NCI-H1436 treated with DMSO at 0.1 percent for 48 hours (cell line): ENCODE measurements at places on chromosomes 2 and 18.

DNA sequence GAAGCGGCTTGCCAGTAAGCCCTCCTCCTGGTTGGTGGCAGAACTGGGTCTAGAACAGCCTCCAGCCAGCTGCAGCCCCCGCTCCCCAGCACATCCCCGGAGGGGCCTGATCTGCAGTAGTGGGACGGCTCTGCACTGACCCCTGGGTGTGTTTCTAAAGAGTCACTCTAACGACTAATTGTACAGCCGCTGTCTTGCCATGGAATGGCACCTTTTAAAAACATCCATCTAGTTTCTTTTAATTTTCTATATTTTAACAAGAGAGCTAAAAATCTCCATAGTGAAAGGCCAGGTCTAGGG, 82.0 kb downstream of the MTCL1 start:
- no peak for DNase-seq

DNA sequence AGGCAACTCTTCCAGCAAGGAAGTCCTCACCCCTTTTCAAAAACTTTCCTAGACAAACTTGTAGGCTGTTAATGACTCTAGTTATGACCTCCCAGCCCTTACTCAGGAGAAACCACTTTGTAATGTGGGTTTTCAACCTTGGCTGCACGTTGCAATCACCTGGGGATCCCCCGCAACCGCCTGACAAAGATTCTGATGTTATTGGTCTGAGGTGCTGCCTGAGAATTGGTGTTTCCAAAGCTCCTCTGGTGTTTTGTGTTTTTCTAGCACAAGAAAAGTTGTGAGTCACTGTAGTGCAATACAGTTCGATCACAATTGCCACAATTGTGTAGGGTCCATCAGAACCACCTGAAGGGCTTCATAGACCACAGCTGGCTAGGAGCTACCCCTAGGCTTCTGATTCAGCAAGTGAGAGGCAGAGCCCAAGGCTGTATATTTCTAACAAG, 121.6 kb downstream of the SP100 start:
- DNase-seq = no peak

GRCh38 chr2:16680304-16680703, 14.7 kb upstream of the CYRIA start:
- DNase-seq = no peak

GRCh38 chr2:5538772-5539171, 153.4 kb upstream of the SOX11 start:
- peak; percentile 32 for DNase-seq

DNA sequence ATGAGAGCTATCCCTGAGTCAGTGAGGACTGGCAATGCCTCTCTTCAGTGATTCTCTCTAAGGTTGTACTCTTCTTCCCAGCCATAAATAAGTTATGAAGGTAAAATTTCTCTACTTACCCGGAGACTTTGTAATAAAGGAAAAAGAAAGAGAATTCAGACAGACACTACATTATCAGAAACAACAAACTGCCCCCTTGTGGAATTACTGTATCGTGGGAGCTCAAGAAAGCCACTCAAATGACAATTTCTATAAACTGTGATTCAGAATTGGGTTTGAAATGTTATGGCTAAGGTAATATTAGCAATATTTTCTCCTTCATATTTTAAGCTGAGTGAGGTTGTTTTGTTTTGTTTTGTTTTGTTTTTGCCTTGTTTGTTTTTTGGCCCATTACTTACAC, 155.8 kb upstream of the TANK start:
- no peak for DNase-seq

DNA sequence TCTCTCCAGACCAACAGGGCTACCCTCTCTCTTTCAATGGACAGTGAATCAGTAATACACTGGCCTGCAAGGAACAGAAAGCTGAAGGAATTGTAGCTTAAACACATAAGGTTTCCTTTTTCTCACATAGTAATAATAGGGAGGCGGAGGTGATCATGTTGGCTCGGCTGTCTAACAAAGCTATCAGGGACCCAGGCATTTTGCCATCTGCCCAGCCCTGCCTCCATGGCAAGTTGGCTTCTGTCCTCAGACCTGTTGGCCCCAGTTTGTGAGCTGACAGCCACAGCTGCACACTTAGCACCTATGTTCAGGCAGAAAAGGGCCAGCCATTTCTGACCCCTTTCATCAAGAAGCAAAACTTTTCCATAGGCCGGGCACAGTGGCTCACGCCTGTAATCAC, 2.0 kb upstream of the CHRNG start:
- DNase-seq = no peak

DNA sequence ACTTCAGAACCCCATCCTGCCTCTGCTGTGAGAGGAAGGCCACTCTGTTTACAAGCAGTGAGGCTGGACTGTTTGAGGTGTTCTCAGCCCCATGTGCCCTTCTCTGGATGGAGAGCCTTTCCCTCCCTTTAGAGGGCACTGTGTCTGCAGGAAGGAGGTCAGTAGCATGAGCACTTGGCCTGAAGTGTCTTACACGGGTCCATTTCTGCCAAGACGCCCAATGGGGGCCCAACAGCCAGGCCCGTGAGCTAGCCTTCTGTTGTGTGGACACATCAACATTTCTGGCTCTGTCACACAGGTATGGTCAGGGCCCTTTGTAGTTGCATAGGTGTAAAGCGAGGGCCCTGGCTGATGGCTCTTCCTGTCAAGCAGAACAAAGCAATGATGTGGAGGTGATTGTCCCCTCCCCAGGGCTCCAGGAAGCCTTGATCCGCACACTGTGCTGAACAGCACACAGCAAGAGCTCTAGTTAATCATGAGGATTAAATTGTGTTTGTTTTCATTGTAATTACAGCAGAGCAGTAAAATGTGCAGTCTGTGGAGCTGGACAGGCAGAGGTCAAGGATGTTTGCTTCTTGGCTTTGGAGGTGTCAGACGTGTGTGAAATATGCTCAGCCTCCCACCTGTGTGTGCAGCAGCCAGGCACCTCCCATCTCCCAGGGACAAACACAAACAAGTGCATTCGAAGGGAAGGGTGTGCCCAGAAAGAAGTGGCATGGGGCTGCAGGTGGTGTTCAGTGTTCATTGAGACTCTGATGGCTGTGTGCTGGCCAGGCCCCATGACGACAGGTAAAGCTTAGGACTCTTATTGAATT, 132.1 kb downstream of the SH3RF3 start:
- no peak for DNase-seq

- DNase-seq = no peak
Measured at GRCh38 chr2:66343259-66343658, 91.7 kb upstream of the MEIS1 start.

DNA sequence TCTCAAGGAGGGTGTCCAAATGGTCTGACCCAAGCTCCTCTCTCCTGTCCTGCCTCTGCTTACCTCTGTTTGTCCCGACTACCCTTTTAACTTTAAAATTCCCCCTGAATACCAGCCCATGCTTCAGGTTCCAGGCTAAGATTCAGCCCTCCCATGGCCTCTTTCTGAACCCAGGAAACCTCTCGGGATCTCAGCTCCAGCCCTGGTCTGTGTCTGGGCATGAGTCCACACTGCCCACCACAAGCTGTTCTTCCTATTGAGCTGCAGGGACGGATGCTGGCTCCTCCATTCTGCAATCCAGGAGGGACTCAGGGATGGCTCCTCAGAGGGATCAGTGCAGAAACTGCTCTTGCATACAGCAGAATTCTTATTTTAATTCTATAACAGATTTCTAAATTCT, 78.9 kb downstream of the MYT1L start:
- no peak for DNase-seq

DNA sequence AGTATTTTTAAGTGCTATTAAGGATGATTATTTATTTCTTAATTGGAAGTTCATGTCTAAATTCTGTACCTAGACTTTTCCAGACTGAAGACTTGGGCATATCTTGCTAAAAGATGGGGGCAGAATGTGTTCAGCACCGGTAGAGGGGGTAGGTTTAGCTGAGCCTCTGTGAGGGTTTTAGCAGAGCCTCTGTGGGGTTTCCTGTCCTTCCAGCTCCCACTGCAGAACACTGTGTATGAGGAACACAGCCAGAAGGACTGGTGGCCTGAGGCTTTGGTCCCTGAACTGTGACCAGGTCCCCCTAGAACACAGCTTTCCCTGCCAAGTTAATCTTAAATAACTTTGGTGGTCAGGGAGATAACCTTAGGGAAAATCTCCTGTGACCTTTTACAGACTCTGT, 123.4 kb upstream of the EPC2 start:
- DNase-seq = no peak

- DNase-seq = no peak
Measured at GRCh38 chr2:191302459-191303139, 57.4 kb downstream of the MYO1B start.

DNA sequence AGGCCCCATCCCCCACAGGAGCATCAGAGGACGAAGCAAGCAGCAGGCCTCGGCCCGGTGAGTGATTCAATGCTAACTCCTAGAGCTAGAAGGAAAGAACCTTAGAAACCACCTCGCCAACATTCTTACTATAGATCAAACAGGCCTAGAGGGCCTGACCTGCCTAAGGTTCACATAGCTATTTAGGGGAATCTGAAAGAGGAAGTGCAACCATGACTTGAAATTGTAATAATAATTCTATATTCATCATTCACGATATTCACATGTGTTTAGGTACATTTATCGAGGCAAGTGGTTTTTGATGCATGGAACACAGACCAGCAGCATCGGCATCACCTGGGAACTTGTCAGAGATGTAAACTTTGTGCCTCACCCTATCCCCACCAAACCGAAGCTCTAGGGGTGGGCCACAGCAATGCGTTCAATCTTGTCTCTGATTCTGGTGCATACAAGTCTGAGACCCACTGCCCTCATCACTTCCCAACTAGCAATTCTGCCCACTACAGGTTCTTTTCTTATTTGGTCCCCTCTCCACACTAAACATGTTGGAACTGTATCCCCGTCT, 78.0 kb upstream of the DNMT3A start:
- DNase-seq = no peak

DNA sequence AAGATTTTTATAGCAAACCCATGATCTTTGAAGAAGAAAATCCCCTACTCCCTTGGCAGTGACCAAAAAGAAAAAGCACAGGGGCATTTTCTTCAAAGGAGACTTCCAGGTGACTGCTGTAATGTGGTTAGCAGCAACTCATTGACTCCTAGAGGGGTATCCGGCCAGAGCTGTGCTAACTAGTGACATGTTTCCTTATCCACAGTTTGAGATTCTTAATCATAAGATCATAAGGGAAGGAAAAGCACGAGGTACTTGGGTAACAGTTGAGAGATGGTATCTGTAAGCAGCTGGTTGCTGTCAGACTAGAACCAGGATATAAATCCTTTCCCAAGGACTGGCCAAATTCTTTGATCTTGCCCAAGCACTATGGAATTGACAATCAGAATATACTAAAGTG, 124.7 kb downstream of the MREG start:
- no peak for DNase-seq

GRCh38 chr18:52408800-52409302, 68.9 kb downstream of the DCC start:
- DNase-seq = no peak

GRCh38 chr2:207230261-207231105, 64.7 kb upstream of the KLF7 start:
- no peak for DNase-seq

DNA sequence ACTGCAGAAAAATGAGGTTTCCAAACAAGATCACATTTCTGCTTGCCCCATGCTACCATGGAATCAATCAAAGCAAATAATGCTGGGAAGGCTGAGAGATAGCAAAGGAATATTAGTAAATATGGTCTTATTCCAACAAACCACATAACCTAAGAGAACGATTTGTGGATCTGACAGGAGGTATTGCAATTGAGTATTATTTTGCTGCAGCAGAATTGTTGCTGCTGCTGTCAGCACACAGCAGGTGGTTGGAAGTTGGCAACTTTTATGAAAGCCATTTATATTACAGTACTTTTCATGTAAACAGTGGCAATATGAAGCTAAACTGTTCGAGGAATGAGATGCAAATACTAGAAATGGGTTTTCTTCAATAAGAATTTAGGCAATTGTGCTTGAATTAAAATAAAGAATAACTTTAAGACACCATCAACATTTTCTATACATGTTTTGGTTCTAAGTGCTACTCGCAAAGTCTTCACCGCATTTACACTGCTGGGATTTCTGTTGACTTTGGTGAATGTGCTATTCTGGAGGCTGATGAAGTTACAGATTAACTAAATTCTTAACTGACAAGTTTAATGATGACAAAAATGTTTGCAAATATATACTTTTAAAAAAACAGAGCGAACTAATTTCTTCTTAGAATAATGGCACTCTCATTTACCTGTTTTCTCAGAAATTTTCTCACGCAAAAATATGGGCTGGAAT, 1285.7 kb downstream of the CNTNAP5 start:
- DNase-seq = no peak

GRCh38 chr18:45359275-45360009, 255.8 kb upstream of the SLC14A2 start:
- DNase-seq = no peak

GRCh38 chr2:70280242-70280798, 13.2 kb downstream of the SNRPG start:
- DNase-seq = no peak

DNA sequence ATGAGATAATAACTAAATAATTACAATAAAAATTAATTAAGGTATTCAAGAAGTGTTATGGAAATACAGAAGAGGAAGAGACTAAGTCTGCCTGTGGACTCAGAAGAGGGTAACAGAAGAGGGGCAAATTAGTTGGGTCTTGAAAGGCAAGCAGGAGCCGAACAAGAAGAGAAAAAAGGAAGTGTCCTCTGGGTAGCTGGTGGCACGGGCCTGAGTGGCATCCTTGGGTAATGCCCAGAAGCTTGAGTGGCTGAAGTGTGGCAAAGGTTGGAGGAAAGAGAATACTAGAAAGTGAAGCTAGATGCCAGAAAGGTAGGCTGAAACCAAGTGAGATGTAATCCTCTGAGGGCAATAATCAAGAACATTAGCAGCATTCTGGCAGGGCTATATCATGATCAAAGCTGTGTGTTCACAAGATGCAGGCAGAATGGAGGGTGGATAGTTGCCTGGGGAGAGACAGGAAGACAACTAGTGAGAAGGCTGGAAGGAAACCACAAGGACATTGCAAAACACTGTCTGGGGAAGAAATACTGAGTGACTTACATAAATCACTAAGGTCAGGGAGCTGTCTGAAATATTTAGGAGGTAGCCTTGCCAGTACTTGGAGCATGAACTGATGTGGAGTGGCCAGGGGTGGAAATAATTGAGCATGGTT, 16.2 kb downstream of the DOCK10 start:
- no peak for DNase-seq

DNA sequence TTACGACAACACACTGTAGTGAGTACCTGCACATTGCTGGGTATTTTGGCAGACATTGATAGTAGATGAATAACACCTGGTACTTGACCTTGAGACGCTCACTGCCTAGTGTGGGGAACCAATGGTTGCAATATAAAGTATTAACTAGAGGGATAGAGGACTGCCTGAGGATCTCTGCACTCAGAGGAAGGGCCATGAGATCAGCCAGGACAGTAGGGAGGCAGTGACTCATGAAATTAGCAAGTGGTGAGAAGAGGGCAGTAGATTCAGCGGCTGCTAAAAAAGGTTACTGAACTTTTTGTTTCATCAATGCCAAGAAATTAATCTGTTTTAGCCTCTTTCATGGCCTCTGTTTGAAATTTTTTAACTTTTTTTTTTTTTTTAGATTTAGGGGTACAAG, 250.8 kb upstream of the TCF4 start:
- DNase-seq = no peak

DNA sequence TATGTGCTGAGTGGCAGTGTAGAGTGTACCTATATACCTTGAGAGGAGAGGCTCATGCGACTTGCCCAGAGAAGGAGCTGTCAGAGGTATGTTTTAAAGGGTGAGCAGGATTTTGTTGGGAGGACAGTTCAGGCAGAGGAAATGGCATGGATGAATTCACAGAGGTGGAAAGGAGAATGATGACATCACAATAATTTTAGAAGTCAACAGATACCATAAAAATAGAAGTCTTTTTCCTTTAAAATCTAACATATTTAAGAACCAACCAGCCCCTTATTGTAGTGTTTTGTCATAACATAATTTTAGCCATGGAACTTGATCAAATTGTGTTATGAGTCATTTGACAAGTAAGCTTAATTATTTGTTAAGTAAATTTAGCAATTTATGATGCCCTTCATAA, 538.1 kb upstream of the GYPC start:
- no peak for DNase-seq
